Smooth muscle cell of the brain vasculature (primary cell): ENCODE measurements at places on chromosomes 11 and 22.

DNA sequence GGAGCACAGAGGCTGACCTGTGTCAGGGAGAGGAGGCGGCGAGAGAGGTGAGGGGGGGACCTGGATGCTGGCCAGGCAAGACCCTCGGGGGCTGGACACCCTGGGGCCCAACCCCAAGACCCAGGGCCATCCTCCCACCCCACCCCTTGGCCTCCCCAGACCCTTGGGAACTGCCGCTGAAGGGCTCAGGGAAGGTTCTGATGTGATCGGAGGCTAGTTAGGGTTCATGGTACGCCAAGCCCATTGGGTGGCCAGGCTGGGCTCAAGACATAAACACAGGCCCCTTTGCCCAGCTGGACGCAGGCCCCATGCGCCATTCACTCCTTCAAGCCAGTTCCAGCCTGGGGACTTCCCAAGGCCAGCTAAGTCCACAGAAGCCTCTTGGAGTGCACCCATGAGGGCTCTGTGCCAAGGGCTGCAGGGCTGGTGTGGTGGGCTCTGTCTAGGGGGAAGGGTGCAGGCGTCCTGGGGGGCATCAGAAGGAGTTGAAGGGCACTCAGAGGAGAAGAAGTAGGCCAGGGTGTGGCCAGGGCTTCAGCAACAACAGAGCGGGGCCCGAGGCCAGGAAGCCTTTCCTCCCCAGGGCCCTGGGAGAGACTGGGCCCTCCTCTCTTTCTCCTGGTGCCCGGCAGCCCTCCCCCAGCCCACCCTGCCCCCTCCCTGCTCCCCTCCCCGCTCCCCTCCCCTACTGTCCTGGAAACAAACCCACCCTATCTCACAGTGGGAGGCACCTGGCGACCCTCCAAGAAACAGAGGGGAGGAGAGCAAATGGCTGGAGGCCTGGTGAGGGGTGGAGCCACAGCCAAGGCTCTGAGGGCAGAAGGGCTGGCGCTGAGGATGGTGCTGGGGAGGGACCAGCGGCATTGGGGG is 12.9 kb downstream of the TSPAN32 start:
- peak; percentile 70 for DNase-seq

DNA sequence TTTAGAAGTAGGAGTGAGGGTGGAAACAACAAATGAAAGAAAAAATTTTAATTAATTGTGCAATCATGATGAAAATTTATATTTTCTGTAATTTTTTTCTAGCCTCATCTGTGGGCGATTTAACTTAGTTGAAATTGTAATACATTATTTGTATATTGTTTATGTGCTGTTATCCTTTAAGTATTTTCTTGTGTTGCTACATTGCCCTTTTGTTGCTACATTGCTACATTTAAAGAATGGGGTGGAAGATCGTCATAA is 106.2 kb upstream of the OR4B1 start:
- DNase-seq, result no peak

GRCh38 chr11:47186700-47187695 is 764 bp upstream of the PACSIN3 start:
- no peak for DNase-seq

DNA sequence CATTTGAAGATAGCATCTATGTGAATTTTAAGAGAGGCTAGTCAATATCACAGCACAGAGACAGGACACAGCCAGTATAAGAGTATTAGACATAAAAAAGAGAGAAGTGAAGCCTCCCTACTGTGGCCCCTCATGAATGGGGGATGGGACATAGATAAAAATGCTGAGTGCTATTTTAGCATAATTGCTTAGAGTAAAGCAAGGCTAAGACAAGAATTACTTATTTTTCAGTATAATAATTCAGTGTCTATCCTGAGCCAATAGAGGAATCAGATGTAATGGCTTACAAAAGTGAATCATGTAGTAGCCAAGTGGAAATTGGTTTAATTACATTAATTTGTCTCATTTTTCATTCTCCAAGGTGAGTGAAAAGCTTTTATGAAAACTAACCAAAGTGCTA is 419.5 kb downstream of the NELL1 start:
- no peak for DNase-seq

DNA sequence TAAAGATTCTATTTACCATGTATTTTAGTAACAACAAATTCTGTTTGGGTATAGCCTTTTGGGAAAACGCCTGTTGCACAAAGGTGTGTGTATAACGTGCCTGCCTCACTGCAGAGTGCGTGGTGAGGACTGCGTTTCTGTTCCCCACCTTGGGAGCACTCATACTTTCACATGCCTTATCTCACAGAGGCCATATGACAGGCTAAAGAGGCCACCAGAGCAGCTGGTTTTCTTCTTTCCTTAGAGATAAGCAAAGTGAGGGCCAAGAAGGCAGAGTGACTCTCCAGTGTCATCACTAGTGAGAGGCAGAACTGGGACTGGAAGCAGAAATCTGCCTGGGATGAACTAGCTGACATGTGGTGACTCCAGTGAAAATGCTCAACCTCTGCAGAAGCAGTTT is 369.2 kb upstream of the NARS2 start:
- no peak for DNase-seq

- DNase-seq, result no peak
Measured at GRCh38 chr11:124867700-124868099, 2.5 kb downstream of the ROBO3 start.

GRCh38 chr11:111387363-111387762 is 8.3 kb upstream of the POU2AF1 start:
- no peak for DNase-seq

- DNase-seq, result no peak
Measured at GRCh38 chr11:74826901-74827300, 78.3 kb downstream of the RNF169 start.

DNA sequence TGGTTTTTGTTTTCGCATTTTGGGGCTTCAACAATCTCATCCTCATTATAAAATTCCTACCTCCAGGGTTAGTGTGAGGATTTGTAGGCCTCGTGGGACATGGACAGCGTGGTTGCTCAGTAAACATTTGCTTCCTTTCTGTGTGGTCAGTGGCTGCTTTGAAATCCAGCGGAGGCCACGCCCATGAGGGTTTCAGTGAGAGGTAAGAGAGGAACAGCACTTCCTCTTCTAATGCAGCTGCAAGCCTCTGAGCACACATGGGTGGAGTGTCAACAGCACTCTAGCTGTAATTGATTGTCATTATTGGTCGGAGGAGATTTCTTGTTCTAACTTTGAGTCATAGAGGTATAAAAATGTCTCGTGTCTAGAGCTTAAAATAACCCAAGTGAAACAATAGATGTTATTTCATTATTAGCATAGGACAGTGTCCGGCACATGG is 6.0 kb upstream of the ARHGAP42 start:
- peak; percentile 15 for DNase-seq

DNA sequence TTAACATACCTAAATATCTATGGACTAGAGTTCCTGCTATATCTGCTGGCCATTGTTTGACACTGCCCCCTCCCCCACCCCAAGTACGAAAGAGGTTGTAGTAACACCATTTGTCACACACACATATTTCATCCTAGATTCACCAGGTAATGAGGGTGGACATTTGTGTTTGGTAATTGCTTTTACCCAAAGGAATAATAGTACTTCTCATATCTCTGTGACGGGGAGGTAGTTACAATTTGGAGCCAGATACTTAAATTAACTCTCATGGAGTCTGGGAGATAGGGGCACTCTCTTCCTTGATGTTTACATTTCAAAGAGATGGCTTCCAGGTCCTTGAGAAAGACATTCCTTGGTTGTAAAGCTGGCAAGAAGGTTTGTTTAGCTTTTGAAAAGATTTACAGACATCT is 38.7 kb downstream of the REXO2 start:
- DNase-seq, result no peak

- no peak for DNase-seq
Measured at GRCh38 chr11:22162756-22163155, 30.1 kb upstream of the ANO5 start.

- DNase-seq, result no peak
Measured at GRCh38 chr11:7967097-7967496, 1.9 kb upstream of the NLRP10 start.

GRCh38 chr22:33779243-33779642 is 141.0 kb downstream of the LARGE1 start:
- DNase-seq, result no peak

- DNase-seq, result no peak
Measured at GRCh38 chr11:83663988-83664387, 377.8 kb upstream of the CCDC90B start.

DNA sequence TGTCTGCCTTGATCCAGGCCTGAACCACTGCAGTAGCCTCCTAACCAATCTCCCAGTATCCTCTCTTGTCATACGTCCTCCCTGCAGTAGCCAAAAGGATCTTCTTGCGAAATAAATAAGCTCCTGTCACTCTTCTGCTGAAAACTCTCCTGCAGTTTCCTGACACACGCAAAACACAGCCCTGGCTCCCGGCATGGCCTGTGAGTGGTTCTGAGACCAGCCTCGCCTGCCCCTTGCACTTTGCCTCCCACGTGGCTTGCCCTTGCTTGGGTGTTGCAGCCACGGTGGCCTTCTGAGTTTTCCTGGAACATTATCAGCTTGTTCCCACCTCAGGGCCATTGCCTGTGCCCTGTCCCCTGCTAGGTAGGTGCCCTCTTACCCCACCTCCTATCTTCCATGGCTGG is 7.2 kb downstream of the ZC3H7B start:
- DNase-seq, result no peak

GRCh38 chr11:70159627-70160570 is 43.2 kb upstream of the FADD start:
- no peak for DNase-seq

GRCh38 chr11:31106968-31107576 is 262.5 kb downstream of the DCDC1 start:
- DNase-seq, result no peak

GRCh38 chr11:2301631-2302305 is at the start of the genes C11orf21 and TSPAN32:
Gene C11orf21 (minus strand): TSS chr11:2301918. CDS start chr11:2301808, 110 bp downstream.
Gene TSPAN32 (plus strand): TSS chr11:2302013. CDS start chr11:2302150, 137 bp downstream.
- no peak for DNase-seq

DNA sequence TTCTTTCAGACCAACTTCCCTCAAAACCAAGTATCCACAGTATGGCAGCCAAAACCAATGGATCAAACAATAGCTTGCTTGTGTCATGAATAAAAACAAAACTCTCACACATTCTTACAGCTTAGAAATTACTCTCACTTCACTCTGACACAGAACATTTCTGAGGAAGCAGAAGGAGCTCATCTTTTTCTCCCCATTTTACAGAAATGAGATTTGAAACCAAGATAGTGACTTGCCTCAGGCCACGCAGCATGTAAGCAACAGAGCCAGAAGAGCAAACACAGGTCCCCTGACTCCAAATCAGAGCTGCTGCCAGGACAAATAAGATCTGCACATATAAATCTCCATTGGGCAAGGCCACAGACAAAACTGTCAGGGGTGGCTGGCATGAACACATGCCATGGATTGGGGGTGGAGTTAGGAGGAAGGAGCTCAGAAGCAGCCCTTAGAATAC is 64.8 kb downstream of the RAB30 start:
- DNase-seq, result no peak

DNA sequence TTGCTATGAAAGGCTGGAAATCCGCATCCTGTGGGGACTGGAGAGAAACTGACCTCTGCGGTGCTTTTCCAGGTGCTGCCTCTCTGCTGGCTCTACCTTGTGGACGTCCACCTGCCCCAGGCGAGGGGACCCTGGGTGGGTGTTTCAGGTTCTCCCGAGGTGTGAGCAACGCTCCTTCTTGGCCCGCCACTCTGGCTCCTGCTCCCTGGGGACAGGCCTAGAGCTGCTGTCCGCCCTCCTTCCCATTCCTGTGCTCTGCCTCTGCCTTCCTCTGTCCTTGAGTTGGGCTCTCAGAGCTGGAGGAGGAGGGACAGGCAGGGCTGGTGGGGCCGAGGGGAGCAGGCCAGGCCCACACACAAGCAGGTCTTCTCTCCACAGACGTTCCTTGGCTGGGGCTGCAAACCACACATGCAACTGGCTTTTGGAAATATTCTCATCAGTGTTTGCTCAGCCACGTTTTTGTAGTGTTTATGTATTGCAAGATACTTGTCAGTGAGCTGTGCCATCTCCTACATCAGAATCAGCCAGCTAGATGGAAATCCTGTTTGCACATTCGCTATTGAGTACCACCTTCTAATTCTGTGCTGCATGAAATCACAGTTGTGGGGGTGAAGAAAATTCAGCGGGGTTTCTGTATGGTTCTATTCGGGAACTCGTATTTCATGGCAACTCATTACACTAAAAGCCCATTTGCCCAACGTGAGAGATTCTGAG is 1115.0 kb downstream of the BRD1 start:
- no peak for DNase-seq

- no peak for DNase-seq
Measured at GRCh38 chr11:893008-893654, 17.5 kb downstream of the CHID1 start.

GRCh38 chr11:18046116-18046777 is at the start of gene TPH1:
Gene TPH1 (minus strand): TSS chr11:18046269. CDS start chr11:18040762, 5,507 bp downstream.
- no peak for DNase-seq

GRCh38 chr11:116189408-116190170 is 583.2 kb downstream of the BUD13 start:
- no peak for DNase-seq

DNA sequence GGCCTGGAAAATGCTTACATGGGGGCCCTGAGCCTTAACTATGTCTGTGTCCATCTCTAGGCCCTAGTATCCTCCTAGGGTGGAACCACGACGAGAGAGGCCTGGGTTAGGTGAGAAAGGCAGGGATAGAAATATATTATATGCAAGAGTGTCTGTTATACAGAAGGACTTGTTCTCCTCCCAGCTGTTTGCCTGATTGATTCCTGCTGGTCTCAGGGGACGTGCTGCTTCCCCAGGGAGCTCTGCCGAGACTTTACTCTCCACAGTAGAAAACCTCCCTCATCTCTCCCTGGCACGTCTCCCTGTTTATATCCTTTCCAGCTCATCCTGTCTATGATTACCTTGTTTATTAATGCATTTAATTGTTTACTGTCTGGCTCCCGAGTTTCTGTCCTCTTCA is 132.6 kb downstream of the MIAT start:
- DNase-seq, result no peak

GRCh38 chr11:128374026-128374425 is 213.3 kb downstream of the ETS1 start:
- no peak for DNase-seq

GRCh38 chr11:126496576-126497337 is 141.3 kb downstream of the ST3GAL4 start:
- no peak for DNase-seq

DNA sequence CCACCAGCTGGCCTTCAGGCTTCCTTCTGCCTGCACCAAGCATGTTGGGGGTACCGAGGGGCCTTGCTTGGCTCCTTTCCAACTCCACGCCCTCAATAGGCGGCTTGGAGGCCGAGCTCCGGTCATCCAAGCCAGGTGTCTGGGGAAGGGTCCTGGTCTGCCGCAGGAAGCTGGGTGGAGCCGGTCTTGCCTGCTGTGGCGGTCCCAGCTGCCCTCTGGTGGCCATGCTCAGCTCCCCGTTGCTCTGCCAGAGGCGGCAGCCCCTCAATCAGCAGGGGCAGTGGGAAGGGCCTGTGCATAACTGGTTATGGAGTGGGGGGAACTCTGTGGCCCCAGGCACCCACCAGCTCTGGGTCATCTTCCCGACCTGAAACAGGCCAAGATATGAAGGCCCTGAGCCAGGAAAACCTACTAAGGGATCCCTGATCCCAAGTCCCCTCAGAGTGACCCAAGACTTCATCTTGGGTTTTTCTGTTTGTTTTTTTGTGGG is 3.2 kb downstream of the ARVCF start:
- DNase-seq, result no peak

DNA sequence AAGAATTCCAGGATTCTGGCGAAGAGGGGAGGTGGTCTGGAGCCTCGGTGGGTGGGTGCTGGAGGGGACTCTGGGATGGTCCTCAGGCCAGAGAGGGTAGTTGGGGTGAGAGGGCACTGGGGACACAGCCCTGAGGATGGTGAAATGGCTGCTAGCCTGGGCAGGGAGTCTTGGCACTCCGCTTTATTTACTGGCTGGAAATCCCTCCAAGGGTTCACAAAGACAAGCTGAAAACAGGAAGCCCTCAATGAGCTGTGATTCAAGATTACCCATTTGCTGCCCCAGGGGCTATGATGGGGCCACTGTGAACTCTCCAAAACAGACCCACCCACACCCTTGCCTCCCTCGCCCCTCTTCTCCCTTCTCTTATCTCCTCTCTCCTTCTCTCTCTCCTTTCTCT is 71.9 kb downstream of the FBXO7 start:
- DNase-seq, result no peak
